ENCODE measurements at places on chromosomes 11 and 22.
A peak's percentile ranks its signal among the peaks of the same experiment; 100 is the strongest.

GRCh38 chr11:100467821-100468508, 219.1 kb upstream of the ARHGAP42 start:
- no peak for DNase-seq

- DNase-seq, result peak; percentile 69
Measured at GRCh38 chr22:37802310-37803194, 5.2 kb upstream of the GCAT start.

DNA sequence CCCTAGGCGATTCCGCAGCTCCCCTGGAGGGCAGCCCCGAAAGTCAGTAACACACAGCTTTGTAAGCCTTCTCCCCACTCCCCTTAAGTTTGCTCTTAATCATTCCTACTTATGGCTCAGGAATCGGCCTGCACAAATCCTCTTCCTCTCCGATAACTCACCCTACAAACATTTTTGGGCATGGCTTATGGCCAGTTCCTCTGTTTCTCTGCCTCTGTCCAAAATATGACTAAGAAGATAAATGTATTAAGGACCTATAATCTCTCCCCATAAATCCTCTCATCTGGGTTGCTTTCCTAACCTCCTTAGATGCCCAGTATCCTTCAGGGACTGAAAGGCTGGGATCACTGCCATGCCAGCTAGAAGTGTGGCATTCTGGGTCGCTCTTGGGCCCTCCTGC, 41.0 kb downstream of the PAMR1 start:
- DNase-seq, result no peak

DNA sequence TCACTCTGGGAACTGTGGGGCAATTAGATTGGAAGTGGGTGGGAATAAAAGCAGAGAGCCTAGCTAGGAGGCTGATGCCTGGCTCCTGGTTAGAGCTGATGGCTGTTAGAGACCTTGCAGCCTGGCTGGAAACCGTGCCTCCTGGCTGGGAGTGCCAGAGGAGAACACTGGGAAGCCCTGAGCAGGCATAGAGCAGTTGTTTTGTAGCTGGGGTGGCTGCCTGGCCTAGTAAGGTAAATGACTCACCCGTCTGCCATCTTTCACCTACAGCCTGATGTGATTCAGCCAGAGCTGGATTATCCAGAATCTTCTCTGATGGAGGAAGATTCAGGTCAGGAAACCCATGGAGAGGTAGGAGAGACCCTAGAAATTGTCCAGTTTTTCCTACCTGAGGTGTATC, 6.1 kb downstream of the UQCR10 start:
- no peak for DNase-seq

DNA sequence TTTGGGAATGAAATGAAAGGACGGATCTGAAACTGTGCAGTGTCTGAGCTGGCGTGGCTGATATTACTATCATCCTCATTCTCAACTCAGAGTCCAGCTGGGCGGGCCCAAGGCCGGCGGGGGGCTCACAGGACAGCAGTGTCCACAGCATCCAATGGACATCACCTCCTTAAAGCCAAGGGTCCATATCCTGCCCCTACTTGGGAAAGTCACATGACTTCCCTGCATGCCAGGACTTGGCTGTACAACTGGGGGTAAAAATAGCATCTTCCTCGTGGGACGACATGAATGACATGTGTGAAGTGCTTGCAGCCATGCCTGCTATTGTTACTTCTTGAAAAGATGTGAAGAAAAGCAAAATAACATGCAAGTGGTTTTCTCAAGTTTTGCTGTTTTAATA, 82.3 kb downstream of the TRMU start:
- DNase-seq, result no peak

GRCh38 chr11:125139778-125140177, 24.8 kb upstream of the PKNOX2 start:
- DNase-seq, result no peak

GRCh38 chr11:5690736-5691135, 1.1 kb downstream of the TRIM22 start:
- no peak for DNase-seq

DNA sequence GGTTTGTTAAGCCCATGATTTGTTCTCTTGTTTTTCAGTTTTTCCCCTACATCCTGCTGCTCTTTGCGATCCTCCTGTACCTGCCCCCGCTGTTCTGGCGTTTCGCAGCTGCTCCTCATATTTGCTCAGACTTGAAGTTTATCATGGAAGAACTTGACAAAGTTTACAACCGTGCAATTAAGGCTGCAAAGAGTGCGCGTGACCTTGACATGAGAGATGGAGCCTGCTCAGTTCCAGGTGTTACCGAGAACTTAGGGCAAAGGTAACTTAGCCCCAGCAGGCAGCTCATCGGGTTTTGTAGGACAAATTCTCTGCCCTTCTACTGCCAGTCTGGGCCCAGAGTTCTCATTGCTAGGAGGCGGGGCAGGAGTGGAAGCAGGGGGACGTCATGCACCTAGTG, 49.7 kb downstream of the PANX1 start:
- no peak for DNase-seq

DNA sequence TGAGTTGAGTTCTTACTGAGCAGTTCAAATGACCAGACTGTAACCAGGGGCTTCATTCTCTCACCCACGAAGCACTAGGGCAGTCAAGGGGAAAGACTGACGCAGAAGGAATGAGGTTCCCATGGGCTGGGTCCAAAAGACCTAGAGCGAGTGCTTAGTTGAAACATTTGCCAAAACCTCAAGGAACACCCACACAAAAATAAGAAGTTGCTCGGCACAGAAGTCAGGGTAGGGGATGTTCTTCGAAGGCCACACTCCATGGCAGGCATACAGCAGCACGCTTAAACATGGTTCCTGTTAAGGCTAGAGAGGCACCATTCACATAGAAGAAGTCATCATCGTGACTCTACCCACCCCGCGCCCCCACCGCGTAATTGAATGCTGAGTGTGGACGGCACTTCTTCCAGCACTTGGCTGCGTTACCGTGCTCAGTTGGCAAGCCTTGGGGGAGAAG, 52.9 kb downstream of the TIMP3 start:
- no peak for DNase-seq

DNA sequence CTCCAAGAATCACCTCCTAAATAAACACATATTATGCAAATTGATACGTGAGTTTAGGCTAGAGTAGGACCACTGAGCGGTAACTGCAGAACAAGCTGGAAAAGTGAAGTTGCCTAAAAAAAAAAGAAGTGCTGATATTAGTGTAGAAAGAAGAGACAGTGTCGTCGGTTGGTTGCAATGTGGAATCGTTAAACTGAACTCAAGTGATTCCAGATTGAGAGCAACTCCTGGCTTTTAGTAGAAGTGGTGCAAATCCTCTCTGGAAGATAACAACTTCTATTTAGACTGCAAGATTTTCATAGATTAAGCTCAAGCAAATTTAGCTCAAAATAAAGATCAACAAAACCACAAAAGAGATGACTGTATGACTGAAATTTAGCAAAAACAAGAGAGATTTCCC, 97.0 kb upstream of the PGR start:
- DNase-seq, result no peak

- peak; percentile 76 for DNase-seq
Measured at GRCh38 chr11:67464411-67465188, 4.5 kb downstream of the TMEM134 start.

GRCh38 chr11:6067502-6067901, 36.9 kb upstream of the OR56A1 start:
- DNase-seq, result no peak

- DNase-seq, result no peak
Measured at GRCh38 chr11:6298605-6299004, 21.7 kb downstream of the CAVIN3 start.

- no peak for DNase-seq
Measured at GRCh38 chr11:120715239-120715638, 203.7 kb downstream of the GRIK4 start.

DNA sequence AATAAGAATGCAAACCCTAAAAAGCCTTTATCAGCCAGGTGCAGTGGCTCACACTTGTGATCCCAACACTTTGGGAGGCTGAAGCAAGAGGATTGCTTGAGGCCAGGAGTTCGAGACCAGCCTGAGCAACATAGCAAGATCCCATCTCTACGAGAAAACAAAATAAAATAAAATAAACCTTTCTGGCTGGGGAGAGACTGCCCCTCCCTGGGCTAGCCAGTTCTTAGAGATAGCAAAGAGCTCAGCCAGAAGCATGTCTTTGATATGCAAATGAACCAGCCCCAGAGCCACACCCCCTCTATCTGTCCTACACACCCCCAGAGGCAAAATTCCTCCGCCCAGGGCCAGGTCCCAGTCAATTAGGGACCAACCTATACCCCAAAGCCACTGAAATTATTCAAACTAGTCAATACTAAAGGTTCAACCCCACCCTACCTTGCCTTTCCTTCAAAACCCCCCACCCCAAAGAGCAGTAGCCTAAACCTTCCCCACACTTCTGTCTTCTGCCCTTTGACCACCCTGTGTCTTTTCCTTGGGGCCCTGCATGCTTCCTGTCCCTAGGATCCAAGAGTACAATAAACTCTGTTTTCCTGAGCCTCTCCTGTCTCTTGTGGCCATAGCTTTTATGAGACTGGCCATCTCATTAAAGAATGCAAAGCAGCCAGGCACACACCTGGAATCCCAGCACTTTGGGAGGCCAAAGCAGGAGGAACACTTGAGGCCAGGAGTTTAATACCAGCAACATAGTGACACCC, 37.3 kb upstream of the CXCR5 start:
- DNase-seq, result no peak

DNA sequence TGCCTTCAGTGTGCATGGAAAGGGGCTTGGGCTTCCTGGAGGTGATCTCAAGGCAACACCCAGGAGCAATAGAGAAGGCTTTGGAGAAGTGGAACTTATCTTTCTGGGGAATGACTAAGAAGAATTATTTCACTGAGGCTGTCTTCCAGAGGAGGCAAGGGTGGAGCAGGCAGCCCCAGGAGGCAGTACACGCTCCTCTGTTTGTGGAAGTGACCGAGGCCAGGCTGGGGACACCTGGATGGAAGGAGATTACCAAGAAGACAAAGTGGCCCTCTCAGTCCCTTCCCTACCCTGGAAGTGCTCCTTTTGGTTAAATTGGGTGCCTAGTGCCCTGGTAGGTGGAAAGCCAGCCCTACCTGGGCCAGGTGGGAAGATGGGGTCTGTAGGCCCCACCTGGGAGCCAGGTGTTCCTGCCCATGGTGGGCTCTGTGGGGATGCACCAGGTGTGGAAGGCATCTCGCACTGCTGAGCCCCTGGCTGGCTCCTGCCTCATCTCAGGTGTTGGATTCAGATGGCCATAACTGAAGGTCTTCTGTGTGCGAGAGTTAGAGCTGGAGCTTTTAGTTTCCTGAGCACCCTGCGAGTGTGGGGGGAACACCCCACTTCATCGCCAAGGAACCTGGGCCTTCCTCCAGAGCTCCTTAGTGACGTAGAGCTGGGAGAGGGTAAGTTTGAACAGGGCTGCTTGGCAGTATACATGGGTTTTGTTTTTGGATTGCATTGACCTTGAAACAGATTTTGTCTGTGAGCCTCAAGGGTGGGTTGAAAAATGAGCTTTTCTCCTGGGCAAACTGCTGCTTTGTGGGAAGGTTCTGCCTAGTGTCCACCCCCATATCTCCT, 46.1 kb downstream of the MICAL2 start:
- no peak for DNase-seq

DNA sequence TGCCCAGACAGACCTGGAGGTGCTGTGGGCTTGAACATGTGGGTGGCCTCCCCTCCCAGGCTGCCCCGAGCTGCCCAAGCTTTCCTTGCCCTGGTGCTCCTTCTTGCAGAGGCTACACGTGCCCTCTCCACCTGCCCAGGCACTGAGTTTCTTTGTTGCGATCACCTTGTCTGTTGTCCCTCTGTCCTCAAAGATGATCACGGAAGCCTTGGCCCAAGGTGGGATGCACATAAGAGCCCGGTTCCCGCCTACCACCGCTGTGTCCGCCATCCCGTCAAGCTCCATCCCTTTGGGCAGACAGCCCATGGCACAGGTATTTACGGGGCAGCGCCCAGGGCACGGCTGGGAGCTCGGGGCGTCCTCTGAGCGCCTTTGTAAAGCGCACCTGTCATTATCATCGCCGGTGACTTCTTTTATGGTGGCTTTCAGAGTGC, 67.5 kb downstream of the MED15 start:
- DNase-seq, result no peak

DNA sequence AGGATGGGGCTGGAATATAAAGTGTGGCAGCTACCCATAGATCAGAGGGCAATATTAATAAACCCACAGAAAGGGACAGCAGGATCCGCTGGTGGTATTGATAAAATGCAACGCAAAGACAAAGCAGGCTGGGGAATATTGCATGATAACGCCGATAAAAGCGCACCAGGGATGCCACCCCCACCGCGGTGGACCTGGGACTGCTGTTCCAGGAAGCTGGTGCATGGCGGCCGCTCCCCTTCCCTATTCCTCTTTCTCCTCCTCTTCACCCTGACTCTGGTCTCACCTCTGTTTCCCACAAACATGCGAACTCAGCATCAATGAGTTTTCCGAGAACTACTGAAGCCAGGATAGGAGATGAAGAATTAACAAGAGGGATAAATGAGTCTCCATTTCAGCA, 20.2 kb downstream of the SPATA19 start:
- no peak for DNase-seq

GRCh38 chr11:69253028-69253427, 40.9 kb upstream of the MYEOV start:
- DNase-seq, result no peak

DNA sequence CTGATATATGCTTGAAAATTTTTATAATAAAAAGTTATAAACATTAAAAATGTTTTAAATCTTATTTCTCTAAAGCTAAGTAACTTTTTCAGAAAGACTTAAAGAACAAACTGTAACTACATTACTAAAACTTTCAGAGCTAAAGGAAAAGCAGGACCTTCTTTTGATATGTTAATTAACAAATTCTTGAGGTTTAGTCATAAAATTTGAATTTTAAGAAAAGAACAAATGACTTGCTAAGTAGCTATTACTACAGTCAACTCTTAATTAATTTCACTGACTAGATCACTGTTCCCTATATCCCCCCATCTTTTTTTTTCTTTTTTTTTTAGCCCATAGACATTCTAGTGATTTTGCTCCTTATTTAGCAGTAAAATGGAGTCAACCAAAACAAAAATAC, 344.4 kb downstream of the LRRC4C start:
- no peak for DNase-seq

GRCh38 chr11:14094481-14095037, 132.0 kb downstream of the SPON1 start:
- DNase-seq, result no peak

GRCh38 chr11:128259816-128260215, 327.5 kb downstream of the ETS1 start:
- DNase-seq, result no peak

DNA sequence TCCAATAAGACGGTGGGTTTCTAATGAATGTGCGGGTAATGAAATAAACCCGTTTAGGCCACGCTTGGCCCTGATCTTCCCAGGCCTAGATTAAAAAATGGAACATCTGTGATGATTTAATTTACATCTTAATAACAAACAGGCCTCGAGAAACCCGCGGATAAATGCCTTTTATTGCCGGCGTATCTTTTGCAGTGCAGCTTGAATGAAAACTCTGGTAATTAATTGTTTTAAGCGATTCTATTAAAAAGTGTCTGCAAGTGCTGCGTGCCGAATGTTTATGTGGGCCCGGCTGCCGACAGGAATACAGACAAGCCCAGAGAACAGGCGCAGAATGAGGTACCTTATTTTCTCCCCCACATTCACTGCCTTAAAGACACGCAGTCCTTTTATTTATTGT, 420.7 kb downstream of the MN1 start:
- DNase-seq, result no peak
